ENCODE measurements at places on chromosomes 13 and 19.
A peak's percentile ranks its signal among the peaks of the same experiment; 100 is the strongest.

DNA sequence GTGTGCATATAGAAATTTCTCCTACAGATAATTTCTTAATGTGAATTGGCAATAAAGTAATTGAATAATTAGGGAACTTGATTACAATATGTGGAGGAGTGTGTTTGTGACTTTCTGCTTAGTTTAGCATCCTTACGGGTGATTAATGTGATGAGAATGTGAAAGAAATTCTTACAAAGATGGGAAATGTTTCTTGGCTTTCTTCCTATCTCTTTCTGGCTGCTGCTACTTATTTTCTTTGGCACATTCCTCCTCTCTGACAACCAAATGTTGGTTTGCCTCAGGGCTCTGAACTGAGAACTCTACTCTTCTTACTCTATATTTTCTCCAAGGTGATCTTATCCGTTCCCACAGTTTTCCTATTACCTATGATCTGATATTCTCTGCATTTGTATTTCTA, 300.1 kb downstream of the TBC1D4 start:
- no peak for DNase-seq

DNA sequence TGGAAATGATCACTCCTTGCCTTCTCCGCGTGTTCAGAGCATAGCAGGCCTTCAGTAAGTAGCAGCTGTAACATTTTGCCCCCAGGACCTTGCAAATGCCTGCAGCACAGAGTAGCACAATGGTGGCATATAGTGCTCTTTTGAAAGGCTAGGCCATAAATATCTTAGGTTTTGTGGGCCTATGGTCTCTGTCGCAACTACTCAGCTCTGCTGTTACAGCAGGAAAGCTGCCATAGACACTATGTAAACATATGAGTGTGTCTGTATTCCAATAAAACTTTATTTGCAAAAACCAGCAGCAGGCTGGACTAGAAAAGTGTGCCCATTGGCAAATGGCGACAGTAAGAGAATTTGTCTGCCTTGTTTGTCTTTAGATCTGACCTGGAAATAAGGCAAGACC, 9.4 kb downstream of the ITPKC start:
- DNase-seq: no peak

DNA sequence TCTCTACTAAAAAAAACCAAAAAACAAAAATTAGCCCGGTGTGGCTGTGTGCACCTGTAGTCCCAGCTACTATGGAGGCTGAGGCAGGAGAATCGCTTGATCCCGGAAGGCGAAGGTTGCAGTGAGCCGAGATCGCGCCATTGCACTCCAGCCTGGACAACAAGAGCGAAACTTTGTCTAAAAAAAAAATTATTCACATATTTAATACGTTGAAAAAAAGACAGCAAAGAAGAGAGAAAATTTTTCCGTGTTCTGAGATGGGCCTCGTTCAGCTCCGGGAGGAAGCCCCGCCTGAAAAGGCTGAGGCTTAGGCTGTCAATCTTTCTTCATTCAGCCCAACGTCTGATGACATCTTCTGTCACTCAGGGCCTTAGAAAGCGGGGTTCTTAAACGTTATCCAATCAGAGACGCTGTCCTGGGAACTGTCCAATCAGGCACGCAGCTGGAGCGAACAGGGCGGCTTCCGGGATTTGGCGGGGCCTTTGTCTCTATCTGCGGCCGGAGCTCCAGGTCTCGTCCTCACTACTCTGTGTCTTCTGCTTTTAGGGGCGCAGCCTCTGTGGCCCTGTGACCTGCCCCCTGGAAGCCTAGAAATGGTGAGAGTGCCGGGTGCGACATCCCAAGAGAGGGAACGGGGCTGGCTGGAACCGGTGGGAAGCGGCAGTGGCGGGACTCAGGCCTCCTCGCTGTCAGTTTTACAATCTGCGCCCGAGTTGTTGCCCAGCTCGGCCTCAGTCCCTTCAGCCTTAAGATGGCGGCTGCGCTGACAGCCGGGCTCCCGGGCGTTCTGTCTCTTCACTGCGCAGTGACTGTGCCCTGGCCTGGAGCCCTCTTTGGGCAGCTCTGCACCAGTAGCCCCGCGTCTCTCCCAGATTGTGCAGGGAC, at the start of gene ZNF726:
Gene ZNF726 (plus strand): TSS at position 485 of the 885 bp plus-strand sequence. CDS start 109 bp downstream, at position 594.
- no peak for DNase-seq

DNA sequence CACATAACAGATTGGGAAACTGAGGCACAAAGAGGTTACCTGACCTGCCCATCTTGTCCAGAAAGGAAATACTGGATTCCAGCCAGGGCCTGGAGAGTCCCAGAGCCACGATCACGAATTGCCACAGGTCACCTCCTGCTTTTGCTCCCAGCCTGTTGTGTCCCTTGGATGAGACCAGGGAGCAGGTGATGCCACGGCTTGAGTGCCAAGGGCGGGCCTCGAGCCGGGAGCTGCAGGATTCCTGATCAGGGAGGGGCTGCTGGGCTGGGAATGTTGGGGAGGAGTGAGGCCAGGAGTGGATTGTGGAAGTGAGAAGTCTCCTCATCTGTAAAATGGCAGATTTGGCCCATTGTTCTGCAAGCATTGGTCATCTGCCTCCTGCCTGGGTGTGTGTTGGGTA, 29.4 kb downstream of the DNM2 start:
- DNase-seq: peak; percentile 27

DNA sequence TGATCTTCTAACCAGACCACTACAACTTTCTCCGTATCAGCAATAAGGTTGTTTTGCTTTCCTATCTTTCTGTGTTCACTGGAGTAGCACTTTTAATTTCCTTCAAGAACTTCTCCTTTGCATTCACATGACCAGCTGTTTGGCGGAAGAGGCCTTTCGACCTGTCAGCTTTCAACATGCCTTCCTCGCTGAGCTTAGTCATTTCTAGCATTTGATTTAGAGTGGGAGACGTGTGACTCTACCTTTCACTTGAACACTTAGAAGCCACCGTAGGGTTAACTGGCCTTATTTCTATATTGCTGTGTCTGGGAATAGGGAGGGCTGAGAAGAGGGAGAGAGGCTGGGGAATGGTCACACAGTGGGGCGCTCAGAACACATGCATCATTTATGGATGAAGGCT, 104.7 kb downstream of the TUBGCP3 start:
- DNase-seq: no peak

GRCh38 chr13:112984954-112985802, 16.2 kb downstream of the MCF2L start:
- DNase-seq: no peak

DNA sequence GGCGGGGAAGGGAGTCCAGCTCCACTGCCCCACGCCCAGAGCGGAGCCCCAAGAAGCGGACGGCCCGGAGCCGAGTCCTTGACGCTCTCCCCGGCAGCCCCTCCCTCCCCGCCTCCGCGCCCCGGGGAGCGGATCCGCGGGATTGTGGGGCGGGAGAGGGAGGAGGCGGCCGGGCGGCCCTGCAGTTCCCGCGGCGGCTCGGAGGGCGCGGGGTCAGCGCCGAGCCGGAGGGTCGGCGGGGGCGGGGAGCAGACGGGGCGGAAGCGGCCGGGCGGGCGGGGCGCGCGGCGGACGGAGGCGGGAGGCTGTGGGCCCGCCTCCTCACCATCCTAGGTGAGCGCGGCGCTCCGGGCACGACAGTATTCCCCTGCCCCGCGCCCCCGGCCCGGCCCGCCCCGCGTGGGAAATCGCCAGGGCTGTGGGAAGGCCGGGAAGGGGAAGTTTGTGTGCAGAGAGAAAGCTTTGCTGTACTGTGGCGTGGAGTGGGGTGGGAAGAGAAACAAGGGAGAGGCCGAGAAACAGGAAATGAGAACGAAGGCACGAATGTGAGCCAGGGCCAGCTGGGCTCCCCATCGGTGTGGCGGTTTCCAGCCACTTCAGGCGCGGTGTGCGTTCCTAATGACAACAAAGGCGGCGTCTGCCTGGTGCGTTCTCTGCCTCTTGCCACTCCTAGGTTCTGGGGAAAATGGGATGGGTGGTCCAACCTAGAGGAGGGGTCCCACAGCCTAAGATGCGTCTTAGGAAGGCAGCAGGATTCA, 1.3 kb upstream of the KLF12 start:
- peak; percentile 78 for DNase-seq

- DNase-seq: no peak
These were observed at the start of gene LGALS13 for GRCh38 chr19:39602224-39602623. TSS of gene LGALS13 (plus strand) at chr19:39602524. CDS start at chr19:39602569, 45 bp downstream.

DNA sequence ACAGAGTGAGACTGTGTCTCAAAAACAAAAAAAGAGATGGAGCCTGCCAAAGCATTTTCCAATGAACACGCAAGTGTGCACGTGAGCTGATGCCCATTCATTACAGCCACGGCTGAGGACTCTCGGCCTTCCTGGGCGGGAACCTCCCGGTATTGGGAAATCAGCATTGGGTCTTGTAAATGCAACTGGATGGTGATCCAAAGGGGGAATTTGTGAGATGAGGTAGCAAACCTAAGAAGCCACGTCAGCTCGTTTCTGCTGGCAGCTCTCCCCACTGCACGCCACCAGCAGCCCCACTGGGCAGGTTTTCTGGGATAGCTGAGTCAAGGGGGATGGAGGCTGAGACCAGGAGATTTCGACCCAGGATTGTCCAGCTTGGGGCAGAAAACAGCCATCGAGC, 11.5 kb downstream of the C13orf46 start:
- DNase-seq: no peak

GRCh38 chr13:25971459-25972145, 80.2 kb downstream of the SHISA2 start:
- no peak for DNase-seq

DNA sequence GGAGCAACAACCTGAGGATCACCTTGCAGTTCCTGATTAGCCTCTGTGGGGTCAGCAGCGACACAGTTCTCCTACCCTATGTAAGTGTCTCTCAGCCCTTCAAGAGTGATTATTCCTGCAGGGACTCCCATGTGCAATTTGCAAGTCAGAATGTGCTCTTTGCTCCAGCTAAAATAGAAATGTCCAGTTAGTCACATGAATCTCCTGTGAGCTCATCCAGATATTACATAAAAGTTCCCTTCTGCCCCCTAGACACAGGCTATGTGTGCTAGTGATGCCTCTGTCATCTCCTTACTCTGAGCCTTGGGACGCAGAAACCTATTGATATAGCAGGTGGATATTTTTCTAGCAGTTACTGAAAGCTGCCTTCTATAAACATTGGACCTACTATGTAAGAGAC, 105.5 kb downstream of the ZAR1L start:
- DNase-seq: no peak

DNA sequence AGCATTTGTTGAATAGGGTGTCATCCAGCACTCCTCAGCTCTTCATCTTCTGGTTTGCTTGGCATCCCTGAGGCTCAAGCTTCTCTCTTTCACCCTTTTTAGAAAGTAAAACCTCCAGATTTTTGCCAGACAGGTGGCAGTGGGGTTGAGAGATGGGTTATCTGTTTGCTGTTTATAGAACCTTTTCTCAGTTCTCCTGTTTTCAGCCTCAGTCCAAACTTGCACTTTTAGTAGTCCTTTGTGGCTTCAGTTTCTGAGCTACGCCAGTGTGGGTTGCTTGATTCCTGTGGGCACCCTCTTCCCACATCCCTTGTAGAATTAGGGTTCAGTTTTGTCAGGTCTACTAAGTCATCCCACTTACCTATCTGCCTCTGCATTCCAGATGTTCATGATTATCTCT, 147.9 kb downstream of the PAN3 start:
- no peak for DNase-seq

DNA sequence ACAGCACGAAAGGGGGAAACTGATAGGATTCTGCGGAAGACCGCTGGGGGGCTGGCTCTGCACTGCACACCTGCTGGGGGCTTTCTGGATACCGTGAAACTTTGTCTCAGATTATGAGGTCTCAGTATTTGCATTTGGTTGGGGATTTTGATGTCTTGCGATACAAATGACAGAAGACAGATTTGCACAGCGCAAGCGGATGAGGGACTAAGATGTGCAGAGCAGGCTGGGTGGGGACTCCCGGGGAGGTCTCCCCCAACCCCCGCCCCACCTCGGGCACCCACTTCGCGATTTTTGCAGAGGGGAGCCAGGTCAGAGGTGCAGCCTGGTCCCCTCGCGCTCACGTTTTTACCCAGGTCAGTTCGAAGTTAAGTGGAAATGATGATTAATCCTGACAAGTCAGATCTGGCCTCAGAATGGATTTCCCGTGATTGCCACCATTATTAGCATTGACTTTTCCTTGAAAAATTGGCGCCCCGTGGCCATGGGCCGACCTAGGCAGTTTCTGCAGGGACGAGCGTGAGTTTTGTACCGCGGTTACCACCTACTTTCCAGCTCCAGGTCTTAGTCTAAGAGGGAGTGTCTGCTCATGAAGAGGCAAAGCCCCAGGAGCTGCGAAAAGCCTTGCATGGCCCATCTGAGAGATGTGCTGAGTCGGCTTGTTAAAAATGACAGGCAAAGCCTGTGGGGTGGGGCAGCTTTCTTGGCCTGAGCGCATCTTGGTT, 1.3 kb upstream of the GJB2 start:
- DNase-seq: no peak

GRCh38 chr19:31357315-31357673, 8.1 kb upstream of the TSHZ3 start:
- DNase-seq: no peak

GRCh38 chr19:39304701-39305571, 8.7 kb downstream of the IFNL1 start:
- DNase-seq: no peak

DNA sequence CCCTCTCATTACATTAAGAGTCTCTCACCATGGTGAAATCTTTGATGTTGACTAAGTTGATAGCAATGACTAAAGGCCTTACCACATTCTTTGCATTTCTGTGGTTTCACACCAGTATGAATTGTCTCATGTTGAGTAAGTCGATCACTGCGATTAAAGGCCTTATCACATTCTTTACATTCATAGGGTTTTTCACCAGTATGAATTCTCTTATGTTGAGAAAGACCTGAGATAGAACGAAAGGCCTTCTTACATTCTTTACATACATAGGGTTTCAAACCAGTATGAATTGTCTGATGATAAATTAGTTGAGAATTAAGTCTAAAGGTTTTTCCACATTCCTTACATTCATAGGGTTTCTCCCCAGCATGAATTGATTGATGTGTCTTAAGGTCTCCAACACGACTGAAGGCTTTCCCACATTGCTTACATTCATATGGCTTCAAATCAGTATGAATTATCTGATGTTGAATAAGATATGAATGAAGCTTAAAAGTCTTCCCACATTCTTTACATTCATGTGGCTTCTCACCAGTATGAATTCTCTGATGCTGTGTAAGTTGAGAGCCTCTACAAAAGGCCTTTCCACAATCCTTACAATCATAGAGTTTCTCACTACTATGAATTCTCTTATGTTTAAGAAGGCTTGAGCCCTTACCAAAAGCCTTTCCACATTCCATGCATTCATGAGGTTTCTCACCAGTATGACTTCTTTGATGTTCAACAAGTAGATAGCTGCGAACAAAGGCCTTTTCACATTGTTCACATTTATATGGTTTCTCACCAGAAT, 45.6 kb downstream of the ZNF283 start:
- DNase-seq: no peak

GRCh38 chr19:21322528-21322927, 6.7 kb downstream of the ZNF708 start:
- no peak for DNase-seq
